NCI-H1092 (cell line): ENCODE measurements at places on chromosomes 6 and 20.

- no peak for DNase-seq
These were observed at the start of gene AVP for GRCh38 chr20:3084283-3084985. AVP (minus strand) TSS chr20:3084724; CDS start chr20:3084674, 50 bp downstream.

DNA sequence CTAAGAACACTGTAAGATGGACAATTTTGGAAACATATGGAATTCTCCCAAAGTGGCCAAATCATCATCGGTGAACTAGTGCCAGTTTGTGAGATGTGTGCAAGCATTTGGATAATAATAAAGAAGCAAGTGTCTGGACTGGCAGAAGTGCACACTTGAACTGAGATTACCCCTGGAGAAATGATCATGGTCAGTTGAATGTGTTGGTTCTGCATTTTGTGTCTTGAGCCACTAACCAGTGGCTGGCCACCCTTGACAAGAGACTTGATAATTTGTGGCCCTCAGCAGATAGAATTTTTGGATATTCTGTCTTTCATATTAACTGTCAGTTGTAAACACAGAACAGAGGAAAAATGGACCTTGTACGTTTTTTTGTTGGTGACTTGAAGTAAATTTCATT lies 37.4 kb downstream of the CITED2 start:
- no peak for DNase-seq

DNA sequence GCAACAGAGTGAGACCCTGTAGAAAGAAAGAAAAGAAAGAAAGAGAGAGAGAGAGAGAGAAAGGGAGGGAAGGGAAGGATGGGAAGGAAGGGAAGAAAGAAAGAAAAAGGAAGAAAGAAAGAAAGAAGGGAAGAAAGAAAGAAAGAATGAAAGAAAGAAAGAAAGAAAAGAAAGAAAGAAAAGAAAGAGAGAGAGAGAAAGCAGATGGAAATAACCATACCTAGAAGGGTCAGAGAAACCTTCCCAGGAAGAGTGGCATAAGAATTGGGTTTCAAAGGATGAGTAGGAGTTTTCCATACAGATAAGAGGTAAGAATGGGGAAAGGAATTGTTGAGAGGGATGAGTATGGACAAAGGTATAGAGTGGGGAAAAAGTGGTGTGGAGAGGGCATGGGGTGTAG lies 54.6 kb upstream of the SLC32A1 start:
- DNase-seq = no peak

GRCh38 chr6:162697872-162698403 lies 29.6 kb downstream of the PRKN start:
- DNase-seq = no peak

DNA sequence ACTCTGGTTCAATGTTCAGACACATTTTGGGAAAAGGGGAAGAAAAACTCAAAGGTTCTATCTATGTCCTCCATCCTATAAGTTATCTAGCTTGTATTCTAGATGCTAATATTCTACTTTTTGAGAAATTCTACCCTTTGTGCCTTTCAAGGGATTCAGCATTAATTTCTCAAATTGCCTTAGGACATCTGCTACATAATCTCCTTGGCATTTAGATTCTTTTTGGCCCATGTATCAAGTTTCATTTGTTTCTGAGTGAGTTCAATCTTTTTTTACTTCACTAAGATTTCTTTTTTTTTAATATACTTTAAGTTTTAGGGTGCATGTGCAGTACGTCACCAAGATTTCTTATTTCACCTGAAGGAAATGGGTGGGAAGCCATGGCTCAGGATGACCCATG lies 232.7 kb upstream of the TENT5A start:
- DNase-seq = no peak

DNA sequence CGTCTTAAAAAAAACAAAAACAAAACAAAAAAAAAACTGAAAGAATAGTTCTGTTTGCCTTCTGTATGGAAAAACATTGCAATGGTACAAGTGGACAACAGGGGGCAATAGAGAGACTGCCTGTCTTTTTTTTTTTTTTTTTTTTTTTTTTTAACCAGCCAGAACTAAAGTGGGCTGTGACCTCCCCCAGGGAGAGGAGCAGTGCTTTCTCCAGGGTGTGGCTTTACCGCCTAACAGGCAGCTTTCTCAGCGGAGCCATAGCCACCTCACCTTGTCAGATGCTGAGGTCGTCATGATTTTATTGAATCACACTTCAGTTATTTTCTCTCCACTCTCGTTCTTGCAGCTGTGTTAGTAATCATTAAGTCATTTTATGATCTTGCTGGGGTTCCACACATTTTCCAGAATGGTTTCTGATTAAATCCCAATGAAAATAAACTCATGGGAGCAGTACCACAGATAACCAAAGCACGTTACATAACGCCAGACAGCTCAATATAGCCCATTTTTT lies 78.4 kb downstream of the GMPR start:
- no peak for DNase-seq

GRCh38 chr6:159758031-159759001 lies 3.5 kb upstream of the ACAT2 start:
- DNase-seq = no peak

DNA sequence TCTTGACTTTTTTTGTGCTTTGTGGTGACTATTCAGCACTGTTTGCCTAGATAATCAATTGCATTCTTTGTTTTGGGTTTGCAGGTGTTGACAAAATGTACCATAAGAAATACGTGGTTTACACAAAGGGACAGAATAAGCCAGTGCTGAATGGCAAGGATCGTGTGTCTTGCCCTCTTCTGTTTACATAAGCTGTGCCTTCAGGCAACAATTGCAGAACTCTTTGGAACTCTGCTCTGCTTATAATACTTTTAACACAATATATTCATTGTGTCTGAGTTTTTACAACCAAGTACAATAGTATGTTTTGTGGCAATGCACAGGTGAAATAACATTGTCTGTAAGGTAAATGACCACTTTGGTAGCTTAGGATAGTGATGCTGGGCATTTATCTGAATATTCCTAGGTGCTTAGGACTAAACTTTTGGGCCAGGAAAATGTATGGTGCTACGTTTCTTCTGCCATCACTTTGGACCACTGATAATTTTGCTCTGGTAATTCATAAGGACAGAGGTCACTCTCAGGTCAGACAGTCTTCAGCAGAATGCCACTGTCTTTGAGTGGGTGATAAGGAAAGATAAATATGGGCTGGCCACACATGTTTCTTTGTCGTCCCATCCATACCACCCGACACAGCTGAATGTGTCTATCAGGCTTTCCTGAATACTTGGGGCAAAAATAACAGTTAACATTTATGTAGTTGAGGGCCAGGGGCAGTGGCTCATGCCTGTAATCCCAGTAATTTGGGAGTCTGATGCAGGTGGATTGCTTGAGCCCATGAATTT lies 344.6 kb upstream of the IMPG1 start:
- DNase-seq = no peak
